ENCODE measurements at places on chromosomes 5 and 9.

DNA sequence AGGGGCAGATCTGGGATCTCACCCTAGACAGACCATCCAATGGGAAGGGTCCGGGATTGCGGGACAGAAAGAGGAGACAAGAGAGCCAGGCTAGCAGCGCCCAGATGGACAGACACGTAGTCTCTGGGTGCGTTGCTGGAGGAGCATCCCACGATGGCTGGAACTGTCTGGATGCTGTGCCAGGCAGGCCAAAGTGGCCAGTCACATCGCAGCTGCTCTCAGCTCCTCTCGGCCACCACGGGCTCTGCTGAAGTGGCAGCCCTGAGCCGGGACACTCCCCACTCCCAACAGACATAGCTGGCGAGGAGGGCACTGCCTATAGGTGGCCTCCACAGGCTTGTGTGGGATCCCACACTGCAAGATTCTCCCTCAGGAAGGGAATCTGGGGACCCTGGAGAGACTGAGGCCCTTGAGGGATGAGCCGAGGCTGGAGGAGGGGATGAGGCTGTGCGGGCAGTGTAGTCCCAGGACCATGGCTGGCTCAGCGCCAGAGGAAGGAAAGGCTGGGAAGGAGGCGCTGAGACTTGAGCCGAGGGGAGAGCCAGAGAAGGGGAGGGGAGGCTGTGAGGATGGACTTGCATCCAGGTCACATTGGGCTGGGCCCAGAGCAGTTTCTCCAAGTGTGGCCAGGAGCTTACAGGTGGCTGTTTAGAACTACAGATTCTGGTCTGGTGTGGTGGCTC lies 10.3 kb upstream of the WDR5 start:
- no peak for DNase-seq

DNA sequence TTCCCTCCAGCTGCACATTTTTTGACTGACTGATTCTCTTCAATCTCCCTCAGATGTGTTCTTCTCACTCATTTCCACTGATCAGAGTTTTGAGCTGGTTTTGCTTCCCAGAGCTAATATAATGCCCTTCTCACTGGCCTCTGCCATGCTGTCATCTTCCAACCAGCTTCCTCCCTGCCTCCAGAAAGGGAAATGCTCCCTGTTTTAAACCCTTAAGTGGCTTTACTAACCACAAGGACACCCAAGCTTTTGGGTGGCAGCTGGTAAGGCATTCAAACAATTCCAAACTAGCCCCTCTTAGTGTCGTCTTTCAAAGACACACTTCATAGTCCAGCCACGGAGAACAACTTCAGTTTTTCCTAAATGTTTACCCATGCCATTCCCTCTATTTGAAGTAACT lies 172.5 kb downstream of the CRB2 start:
- DNase-seq, result no peak

- DNase-seq, result peak; percentile 59
Measured at GRCh38 chr5:57036761-57037160, 84.8 kb upstream of the MIER3 start.

DNA sequence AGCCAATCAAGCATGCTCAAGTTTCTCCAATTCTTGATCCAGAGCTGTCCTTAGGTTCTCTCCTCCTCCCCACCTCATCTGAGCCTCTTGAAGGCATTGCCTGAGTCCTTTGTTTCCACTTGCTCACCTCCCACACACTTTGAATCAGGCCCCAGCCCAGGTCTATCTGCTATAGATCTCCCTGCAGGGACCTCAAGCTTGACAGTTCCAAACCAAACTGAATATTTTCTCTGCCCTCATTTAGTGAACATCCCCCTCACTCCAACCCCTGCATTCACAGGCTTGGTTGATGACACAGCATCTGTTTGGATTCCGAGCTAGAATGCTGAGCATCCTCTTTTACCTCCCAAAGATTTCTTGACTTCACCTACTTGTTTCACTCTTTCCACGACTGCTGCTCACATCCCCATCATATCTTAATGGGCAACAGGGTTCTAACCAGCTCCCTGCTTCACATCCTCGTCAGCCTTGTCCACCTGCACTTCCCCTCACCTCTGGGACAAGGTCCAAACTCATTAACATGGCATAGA lies 474.5 kb downstream of the ZSWIM6 start:
- DNase-seq, result no peak

DNA sequence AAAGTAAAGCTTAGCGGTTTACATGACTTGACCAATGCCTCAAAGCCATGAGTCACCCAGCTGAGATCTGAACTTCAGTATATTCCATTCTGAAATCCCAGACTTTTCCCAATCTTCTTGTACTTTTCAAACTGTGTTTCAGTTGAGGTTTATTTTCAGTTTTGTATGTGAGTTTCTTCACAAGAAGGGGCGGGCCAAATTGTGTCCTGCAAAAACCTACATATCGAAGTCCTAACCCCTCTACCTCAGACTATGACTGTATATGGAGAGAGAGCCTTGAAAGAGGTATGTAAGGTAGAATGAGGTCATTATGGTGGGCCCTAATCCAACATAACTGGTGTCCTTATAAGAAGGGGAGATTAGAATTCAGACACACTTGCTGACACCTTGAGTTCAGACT lies 666 bp upstream of the TLR4 start:
- no peak for DNase-seq

- no peak for DNase-seq
Measured at GRCh38 chr5:9924614-9925013, 294.5 kb upstream of the TAS2R1 start.

DNA sequence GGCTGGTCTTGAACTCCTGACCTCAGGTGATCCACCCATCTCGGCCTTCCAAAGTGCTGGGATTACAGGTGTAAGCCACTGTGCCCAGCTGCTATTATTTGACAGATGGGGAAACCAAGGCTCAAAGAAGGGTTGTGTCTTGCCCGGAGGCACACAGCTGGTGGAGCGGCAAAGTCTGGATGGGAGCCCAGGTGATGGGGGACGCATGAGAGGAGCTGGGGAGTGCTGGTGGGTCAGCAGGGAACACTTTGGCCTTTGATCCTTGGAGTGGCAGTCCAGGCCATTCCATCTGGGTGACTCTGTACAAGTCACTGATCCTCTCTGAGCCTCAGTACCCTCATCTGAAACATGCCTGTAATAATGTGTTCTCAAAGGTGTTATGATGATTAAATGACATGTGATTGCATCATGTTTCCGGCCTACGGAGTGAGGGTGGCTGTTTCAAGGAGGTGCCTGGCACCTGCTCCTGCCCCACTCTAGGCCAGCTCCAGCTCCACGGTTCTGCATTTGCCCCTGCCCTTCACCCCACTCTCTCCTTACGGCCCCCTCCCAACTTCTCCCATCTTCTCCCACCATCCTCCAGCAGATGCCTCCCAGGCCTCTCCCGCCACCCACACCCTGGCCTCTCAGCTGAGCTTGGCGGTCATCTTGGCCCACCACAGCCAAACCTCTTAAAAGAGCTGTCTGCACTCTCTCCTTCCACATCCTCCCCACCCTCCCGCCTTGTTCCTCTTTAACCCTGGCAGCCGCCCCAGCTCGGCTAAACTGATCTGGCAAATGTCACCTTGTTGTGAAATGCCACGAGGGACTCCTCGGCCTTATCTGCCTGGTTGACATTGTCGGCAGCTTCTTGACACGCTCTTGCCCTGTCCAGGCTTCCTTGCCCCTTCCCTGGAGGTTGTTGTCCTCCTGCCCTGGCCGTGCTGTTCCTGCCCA lies 5.5 kb upstream of the DBN1 start:
- no peak for DNase-seq

DNA sequence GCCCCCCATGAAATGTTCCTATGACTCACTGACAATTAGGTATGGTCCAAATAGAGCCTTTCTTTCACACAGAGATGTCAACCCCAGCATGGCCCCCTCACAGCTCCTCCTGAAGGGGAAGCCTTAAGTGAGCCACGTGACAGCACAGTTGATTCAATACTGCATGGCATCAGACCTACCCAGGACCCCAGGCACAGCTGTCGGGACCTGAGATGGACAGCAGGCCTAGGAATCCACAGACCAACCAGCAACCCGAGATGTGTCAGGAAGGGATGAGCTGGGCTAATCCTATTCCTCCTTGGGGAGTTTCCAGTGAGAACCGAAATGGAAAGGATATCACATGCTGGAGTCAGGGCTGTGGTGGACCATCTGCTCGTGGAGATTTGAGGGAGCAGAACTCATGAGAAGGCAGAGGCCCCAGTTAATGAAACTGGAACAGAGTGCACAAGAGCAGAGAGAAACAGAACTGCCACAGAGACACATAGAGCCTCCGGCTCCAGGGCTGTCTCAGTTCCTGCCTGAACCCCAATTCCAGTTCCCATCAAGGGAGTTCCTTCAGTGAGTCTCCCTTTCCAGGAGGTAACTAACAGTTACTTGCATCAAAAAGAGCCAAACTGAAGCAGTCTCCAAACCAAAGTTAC lies 42.1 kb upstream of the SMIM23 start:
- DNase-seq, result no peak

- no peak for DNase-seq
Measured at GRCh38 chr9:123555646-123556045, 199.6 kb downstream of the CRB2 start.

DNA sequence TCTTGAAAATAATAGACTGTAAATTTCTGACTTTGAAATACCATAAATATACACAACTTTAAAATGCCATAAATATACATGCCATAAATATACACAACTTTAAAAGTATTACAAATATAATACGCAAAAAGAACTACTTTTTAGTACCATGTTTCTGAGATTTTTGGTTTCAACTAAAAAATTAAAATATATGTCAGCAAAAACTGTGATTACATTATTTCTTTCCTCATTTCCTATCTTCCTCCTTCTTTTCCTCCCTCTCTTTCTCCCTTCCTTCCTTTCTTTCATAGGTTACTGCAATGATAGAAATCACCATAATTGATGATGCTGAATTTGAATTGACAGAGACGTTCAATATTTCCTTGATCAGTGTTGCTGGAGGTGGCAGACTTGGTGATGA lies 200.5 kb downstream of the ADGRV1 start:
- no peak for DNase-seq

- DNase-seq, result no peak
Measured at GRCh38 chr9:547314-547713, 294.2 kb upstream of the DMRT1 start.

GRCh38 chr5:134206627-134207160 lies 19.2 kb downstream of the PPP2CA start:
- no peak for DNase-seq

- no peak for DNase-seq
Measured at GRCh38 chr5:54754878-54755277, 230.5 kb downstream of the ESM1 start.

- no peak for DNase-seq
Measured at GRCh38 chr5:124655251-124655917, 91.1 kb downstream of the ZNF608 start.

- DNase-seq, result no peak
Measured at GRCh38 chr5:116358911-116359418, 215.7 kb downstream of the SEMA6A start.

DNA sequence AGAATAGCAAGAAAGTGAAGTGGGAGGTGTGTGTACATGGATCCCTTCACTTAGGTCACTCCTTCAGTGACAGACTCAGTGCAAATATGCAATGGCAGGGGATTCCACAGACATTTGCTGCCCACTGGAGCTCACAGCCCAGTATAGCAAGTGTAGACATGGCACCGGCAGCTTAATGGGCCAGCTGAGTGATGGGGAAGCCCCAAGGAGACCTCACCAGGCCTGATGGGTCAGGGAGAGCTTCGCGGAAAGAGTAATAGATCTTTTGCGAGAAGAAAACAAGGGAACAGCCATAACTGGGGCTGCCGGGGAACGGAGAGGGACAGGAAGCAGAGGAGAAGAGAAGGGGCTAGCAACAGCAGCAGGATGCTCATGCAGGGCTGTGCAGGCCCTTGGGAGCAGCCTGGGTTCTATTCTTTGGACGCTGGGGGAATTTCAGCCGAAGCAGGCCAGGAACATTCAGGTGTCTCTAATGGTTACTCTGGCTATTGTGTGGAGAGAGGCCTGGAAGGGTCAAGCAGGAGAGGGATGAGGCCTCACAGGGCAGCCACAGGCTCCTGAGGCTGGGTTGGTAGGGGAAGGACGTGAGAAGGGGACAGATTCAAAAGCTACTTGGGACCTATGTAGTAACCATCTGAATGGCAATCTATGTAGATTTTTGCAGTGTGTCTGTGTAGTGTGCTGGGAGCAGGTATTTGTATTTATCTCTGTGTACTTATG lies 27.0 kb downstream of the TCF7 start:
- DNase-seq, result no peak

DNA sequence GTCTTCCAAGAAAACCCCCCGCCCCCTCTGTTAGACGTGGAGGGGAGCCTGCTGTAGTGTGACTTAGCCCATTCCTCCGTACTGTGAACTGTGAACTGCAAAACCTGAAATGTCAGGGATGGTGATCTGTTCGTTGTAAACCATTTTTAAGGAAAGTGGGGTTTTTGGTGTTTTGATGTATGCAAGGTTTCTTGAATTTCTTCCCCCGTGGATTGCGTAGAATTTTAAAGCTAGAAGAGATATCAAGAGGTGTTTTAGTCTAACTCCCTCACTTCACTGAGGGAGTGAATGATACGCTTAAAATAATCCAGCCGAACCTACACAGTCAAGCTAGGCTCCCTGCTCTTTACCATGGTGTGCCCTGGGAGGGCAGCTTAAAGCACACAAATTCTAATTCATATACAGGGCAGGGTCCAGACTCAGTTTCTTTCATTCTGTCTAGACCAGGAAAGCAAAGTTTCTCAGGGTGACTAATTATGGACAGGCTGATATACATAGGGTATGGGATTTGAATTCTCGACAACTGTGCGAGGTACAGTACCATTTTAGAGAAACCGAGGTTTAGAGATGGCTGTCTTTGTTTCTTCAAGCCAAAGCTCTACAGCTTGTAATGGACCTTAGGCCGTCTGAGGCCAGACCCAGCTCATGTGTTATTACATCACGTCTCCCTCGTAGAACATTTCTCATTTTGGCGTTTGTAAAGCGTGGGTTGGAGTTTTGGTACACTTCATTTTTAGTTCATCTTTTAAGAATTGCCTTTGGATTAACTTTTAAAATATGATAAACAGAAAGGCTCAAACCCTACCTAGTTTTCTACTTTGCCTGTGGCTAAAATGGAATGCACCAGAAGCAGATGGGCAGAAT lies 2.7 kb downstream of the PTGER4 start:
- no peak for DNase-seq

DNA sequence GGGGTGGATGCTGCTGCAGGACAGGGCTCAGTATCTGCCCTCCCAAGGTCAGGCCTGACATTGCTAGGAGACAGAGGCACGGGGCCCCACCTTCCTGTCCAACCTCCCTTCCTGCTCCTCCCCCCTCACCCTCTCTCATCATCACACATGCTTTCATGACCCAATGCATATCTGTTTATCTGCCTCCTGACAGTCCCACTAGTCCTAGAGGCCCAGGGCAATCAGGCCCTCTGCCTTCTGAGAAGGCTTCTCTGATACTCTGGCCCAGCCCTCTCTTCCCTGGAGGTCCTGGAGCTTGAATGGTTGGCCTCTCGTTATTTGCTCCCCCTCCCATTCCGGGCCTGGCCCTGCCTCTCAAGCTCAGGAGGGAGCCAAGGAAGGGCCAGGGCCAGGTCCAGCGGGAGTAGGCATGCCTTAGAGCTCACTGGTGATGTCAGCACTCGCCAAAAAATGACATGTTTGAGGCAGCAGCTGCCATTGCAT lies 90.6 kb upstream of the SAP30L start:
- no peak for DNase-seq

- DNase-seq, result no peak
Measured at GRCh38 chr9:130186839-130187522, 14.8 kb downstream of the NCS1 start.

- no peak for DNase-seq
Measured at GRCh38 chr9:22170990-22171670, 162.0 kb upstream of the CDKN2B start.
